AML-193 (cell line): ENCODE measurements at places on chromosomes 4 and X.
A peak's percentile ranks its signal among the peaks of the same experiment; 100 is the strongest.

DNA sequence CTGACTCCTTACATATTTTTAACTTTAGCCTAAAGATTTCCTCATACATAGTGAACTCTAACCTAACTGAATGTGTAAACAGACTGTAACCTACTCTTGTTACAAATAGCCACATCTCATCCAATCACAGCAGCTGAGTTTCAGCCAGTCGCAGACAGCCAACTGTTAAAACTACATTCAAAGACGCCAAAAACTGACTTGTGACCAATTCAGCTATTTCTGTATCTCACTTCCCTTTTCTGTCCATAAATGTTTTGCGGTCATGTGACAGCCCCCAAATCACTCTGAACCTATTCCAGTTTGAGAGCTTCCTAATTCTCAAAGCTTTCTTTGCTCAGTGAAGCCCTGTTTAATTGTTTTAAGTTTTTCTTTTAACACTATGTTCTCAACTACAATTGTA is 2731.9 kb downstream of the ARAP2 start:
- DNase-seq, result no peak

DNA sequence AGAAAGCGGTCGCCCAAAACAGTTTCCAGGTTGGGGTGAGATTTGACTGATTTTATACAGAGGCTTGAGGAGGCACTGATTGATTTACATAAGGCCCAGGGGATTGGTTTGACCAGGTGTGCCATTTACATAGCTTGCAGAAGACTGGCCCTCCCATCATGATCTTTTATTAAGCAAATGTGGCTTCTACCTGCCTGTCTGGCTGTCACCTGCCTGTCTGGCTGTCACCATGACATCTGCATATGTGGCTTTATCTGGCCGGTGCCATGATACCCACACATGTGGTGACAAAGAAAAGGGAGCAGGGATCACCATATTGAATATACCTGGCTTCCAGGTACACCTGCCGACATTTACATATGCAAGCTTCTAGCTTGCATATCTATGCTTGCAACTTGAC is 17.0 kb upstream of the CDS1 start:
- no peak for DNase-seq

GRCh38 chr4:34139346-34139745 is 2105.0 kb downstream of the ARAP2 start:
- no peak for DNase-seq

GRCh38 chr4:74886484-74886883 is 46.4 kb upstream of the PARM1 start:
- DNase-seq, result no peak

DNA sequence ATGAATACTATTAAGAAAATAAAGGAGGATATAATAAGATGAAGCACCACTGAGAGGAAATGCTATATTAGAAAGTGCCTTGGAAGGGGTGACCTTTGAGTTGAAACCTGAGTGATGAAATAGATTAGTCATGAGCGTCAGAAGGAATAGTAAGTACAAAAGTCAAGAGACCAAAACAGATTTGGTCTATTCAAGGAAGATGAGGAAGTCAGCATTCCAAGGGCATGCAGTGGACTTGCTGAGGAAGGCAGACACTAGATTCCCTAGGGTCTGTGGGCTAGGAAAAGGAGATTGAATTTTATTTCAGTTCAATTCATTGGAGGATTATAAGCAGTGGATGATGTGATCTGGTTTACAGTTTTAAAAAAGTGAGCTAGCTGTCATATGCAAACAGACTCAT is 73.0 kb upstream of the WDFY3 start:
- no peak for DNase-seq

DNA sequence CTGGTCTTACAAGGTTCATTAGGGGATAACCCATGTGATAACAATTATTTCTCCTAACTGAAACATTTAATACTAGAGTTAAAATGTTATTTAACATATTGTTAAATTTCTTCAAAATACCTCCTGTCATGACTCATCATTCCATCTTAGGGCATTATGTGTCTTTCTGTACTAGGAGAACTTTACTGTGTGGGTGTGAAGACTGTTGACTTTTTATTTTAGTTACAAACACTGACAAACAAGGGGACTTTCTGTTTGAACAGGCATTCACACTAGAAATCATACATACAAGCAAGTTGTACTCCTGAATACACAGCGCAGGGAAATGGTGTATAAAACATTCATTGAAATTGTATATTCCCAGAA is 175.9 kb downstream of the FBXW7 start:
- DNase-seq, result no peak

GRCh38 chr4:1612278-1613098 is 71.6 kb downstream of the FAM53A start:
- DNase-seq, result no peak

DNA sequence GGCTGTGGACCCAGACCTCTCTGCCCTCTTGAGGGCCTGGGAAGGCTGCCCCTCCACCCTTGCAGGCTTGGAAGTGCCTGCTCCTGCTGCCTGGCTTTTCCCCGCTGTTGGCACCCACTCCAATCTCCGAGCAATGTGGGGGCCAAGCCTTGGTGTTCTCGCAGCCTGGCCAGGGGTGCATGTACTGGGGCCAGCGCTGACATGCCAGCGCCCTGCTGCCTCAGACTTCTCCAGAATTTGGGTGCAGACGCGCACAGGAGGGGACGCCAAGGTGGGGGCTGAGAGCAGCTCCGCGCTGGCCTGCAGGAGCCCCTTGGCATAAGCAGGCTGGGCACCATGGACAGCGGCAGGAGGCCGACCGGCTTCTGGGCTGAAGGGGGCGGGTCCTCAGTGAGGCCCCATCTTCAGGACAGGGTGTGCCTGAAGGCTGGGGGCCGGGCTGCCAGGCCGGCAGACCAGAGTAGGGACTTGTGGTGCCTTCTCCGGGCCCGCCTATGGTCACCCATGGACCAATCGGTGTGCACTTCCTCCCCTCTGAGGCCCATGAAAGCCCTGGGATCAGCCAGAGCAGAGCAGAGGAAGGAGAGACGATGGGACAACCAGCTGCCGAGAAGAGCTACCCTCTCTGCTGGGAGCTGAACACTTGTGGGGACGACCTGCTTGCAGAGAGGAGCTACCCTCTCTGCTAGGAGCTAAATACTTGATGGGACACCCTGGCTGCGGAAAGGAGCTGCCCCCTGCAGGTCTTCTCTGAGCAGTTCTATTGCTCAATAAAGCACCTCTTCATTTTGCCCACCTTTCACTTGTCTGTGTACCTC is 118.3 kb downstream of the DNAAF6 start:
- DNase-seq, result no peak

DNA sequence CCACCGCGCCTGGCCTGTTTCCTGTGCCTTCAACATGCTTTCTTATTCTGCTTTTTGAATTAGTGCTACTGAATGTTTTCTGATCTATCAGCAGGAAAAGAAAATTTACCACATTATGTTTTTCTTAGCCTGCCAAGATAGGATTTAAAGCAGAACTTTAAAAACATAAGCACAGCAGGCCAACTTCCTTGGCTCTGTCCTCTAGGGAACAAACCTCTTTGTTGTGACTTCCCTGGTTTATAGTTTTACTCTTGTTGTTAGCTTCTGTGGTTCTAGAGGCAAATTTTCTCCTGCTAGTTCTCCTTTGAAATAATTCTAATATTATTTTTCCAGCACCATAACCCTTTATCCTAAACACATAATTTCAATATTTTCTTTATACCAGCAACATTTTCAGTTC is 605.1 kb downstream of the ADGRL3 start:
- DNase-seq, result no peak

GRCh38 chrX:96987228-96987627 is 103.5 kb downstream of the RPA4 start:
- DNase-seq, result no peak

GRCh38 chr4:3346146-3346545 is 53.3 kb downstream of the RGS12 start:
- DNase-seq, result peak; percentile 77

DNA sequence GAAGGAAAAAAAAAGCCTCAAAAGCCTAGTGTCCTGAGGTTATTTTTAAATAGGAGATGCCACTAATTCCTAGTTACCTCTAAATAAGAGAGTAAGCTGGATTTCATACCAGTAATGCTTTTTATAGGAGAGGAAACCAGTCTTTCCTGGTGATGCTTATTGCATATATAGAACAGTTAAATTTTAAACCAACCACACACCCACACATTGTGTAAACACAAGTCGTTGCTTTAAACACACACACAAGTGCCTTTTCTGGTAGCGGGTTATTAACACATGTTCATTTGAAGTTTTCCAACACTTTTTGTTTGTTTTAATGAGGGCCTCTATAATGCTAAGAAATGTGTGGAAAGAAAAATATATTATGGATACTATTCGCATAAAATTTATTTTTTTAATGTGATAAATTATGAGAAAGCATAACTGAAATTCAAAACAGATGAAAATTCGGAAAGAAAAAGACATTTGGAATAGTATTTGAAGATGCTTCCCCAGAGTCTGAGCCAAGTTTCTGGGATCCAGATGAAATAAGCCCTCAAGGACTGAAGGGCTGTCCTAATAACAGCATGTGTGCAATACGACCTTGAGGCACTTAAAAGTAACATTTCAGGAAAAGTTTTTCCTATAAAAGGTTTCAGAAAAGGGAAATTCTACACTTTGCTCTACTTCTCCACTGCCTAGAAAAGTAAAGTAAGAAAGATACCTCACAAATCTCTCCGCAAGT is 2.0 kb downstream of the ANTXR2 start:
- DNase-seq, result no peak

DNA sequence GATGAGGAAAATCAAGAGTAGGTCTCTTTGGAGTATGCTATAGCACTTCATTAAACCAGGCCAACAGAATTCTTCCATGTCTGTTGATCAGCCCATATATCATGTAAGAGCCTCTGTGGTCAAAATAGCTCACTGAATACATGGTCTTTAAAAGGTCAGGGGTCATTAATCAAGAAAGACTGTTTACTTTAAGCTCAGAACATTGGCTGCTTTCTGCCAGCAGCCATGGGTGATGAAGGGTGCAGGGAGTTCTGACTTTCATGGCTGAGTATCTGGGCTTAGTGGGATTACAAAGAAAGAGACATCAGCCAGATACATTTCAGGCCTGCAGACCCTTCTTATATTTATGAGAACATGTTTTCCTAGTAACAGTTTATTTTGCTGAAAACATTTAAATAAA is 7.1 kb upstream of the C4orf54 start:
- DNase-seq, result no peak

DNA sequence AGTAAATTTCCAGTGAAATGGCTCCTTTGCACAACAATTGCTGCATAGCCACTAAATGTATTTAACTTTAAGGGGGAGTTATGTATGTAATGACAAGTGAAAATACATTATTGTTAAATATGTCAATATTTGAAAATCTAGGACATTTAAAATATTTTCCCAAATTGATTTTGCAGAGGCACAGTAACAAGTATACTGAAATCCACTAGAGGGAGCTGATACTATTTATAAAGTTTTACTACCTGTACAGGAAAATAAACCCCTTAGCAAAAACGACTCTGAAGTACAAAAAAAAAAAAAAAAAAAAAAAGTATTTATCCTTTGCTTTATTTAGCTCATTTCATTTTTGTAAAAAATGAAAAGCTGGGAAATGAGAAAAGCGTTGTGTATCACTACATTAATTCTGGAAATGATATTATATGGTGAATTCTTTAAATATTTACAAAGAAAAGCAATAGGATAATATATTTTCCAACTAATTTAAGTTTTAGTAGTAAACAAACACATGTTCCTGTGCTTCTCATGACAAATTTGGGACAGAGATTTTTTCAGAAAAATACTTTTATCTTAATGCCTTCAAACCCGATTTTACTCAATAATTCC is 727.7 kb downstream of the DMD start:
- no peak for DNase-seq

- DNase-seq, result no peak
Observed at GRCh38 chrX:43313035-43313434, 343.1 kb upstream of the MAOA start.

DNA sequence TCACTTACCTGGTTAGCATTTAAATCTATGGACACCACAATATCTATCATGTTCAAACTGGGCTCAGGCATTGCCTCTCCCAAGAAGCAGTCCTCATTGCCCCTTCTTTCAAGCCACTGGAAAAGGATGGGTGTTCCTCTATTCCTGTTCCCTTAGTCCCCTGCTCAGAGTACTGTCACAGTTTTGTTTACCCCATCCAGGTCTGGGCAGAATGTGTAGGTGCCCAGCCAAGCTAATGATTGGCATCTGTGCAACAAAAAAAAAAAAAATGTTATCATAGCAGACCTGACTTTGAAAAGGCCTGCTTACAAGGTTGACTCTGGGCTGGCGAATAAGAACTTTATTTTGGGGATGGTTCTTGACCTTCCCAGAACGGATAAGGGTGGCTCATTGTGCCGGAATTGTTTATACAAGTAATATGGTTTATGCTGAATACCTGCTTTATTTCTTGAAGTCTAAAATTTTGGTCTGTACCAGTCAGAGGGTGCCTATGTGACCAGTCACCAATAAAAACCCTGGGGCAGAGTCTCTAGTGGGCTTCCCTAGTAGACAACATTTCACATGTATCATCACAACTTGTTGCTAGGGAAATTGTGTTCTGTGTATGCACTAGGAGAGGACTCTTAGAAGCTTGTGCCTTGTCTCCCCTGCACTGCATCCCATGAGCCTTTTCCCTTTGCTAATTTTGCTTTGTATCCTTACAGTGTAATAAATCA is 47.9 kb downstream of the JADE3 start:
- no peak for DNase-seq

- DNase-seq, result peak; percentile 6
Observed at GRCh38 chrX:71525316-71525715, 7.6 kb upstream of the OGT start.

GRCh38 chr4:54104907-54105306 is 4.9 kb downstream of the GSX2 start:
- DNase-seq, result no peak

DNA sequence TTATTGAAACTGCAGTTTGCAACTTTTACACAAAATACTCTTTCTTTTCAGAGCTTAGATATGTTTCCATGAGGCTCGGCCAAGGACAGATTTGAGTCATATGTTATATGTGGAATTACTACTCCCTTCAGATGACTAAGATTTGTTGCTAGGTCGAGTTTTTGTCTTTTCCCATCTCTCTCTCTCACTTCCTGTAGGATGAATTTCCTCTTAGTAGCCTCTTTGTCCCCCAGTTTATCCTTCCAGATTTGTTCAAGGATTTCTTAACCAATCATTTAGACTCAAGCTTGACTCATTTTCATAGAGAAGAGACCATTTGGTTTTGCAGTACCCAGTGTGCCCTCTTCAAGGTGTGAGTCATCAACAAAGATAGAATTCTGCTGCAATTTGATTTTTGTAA is 209.2 kb downstream of the GLUD2 start:
- DNase-seq, result no peak

DNA sequence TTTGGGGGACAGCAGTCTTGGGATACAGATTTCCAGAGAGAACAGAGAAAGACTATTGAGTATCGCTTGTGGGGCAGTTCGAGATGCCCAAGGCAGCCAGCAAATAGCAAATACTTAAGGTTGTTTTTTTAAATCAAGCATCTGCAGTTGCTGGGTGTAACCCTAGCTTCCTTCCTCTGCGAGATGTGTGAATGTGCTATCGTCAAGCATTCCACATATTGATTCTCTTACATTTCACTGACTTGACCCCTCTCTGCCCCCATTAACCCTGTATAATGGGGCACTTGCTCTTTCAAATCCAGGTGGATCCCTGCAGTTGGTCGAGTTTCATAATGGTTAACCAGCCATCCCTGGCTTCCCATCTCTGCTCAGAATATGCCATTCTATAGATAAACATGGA is 23.5 kb downstream of the KCNE5 start:
- DNase-seq, result no peak

GRCh38 chr4:98919996-98920395 is 8.9 kb downstream of the EIF4E start:
- DNase-seq, result no peak

GRCh38 chr4:124459941-124460310 is 252.6 kb downstream of the ANKRD50 start:
- DNase-seq, result no peak
